GM12878 (cell line): ENCODE measurements at places on chromosomes 12 and 14.

DNA sequence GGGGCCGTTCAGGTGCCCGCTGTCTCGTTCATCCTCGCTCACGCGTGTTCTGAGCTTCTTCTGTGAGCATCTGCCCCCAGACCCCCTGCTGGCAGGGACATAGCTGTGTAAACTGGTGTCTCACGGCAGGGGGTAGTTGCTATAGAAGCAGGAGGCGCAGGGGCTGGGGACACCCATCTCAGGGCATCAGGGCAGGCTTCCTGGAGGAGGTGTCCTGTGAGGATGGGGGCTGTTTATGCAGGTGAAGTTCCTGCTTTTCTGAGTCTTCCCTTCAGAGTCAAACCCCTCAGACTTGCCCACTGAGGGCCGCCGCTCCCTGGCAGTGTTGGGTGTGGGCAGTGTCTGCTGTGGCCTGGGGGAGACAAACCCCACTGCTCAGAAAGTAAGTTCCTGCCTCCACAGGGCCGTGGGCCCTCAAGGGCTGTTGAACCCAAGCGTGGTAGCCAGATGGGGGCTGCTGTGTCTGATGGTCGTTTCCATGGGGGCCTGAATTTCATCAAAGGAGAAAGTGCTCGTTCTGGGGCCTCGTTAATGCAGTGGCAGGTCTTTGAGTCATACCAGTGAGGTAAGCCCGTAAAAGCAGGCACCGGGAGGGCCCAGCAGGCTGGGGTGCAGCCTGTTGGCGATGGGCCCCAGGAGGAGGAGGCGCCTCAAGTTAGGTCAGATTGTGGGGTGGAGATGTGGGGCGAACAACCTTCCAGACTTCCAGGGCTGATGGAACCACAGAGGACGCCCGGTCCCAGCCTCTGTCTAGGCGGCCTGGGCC, 23.4 kb downstream of the KIF26A start:
- DNase-seq = no peak

GRCh38 chr14:53570411-53571387, 385.9 kb downstream of the BMP4 start:
- DNase-seq = peak; percentile 69

GRCh38 chr14:59520224-59520623, 35.9 kb downstream of the JKAMP start:
- no peak for DNase-seq

- DNase-seq = no peak
These were observed 214.8 kb downstream of the TTC6 start for GRCh38 chr14:37810094-37810801.

GRCh38 chr14:56979936-56980335, 169.7 kb upstream of the OTX2 start:
- DNase-seq = no peak

- no peak for DNase-seq
These were observed 1049.0 kb downstream of the VRK1 start for GRCh38 chr14:97846156-97846555.

DNA sequence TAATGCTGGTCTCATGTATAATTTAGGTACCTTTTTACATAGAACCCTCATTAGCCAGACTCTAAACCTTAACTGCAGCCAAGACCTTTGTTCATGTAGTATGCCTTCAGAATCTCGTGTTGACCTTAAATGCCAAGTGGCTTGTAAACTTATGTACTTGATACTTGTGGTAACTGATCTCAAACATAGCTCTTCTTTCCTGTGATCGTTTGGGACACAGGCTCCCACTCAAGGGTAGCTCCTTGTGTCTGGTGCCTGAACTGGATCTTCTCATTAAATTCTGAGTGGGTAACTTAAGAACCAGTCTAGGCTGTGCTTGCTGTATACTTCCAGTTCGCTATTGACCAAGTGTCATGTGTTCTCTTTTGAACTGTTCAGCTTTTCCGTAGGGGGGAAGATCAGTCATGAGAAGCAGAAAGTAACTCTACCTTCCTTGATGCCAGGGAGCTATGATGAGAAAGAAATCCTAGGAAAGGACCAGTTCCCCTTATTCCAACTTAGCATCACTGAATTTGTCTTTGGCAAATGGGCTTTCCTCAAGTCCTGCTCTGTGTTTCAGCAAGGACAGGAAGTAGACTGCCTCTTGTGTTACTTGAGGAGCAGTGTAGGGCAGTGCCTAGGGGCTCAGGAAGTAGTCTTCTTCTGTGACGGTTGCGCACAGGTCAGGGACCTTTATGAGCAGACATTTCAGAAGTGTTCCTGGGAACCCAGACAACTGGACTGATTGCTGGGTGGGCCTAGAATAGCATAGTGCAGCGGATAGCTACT, 2.5 kb downstream of the LGALS3 start:
- no peak for DNase-seq
